ENCODE measurements at places on chromosomes 13 and 19.

DNA sequence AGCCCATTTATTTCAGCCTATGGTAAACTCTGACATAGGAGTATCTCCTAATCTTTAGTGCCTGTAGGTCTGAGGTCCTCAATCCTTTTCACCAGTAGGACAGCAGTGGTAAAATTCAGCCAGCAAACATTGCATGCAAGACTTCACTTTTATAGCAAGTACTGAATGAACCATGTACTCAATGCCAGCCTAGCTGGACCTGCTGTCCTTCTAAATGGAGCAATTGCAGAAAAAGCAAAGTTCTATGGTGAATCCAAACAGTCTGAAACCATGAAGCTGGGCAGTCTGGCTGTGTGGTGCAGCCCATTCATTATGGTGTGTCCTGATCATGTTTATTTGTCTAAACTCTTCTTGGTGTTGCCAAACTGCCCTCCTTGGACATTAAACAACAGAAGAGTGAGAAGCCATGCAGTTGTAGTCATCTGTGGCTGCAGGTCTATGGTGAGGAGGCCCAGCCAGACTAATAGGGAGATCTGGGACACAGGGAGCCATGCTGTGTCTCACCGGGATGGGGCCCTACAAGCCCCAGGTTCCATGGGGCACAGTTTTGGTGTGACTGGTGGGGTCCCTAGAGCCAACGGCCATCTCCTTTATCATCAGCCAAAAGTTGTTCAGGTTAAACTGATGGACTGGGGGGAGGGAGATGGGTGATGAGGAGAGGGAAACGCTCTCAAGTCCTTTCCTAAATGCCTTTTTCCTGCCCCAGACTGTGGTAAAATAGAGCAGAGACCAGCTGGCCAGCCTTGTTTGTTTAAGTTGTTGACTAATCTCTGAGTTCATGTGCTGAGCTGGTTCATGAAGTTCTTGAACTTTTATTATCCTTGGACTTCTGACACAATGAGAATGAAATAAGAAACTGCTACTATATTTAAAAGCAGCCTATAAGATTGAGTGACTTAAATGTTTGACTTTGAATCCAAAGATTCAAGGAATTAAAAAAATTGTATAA is 20.6 kb upstream of the TNFSF11 start:
- DNase-seq, result peak; percentile 54

DNA sequence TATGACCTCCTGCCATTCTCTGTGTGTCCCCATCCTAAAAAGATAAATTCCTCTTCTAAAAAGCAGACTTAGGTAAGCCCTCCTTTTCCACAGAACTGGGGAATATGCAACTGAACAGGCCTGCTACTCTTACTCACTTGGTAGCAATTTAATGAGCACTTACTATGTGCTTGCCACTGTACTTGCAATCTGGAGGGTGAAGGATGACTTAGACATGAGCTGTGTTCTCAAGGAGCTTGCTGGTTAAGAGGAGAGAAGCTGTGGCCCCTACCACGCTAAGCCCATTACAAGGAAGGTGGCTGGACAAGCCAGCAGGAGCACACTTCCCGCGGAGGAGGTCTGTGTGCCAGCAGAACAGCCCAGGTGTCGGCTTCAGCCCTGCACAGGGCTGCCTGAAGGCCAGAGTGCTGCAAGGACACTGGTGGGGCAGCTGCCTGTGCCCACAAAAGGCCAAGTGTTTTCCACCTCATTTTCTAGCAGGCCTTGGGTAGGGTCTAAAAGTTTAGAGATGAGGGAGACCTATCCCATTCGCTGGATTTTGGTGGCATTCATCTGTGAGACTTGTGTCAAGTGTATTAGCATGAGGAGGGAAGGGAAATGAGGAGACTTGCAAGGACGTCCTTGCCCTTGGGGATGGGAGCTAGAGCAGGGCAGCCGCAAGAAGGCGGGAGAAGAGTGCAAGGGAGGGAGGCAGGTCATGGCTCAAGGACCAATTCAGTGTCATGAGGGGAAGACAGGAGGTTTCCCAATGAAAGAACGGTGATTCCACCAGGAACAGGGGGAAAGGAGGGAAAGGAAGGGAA is 52.0 kb downstream of the COL4A1 start:
- DNase-seq, result no peak

DNA sequence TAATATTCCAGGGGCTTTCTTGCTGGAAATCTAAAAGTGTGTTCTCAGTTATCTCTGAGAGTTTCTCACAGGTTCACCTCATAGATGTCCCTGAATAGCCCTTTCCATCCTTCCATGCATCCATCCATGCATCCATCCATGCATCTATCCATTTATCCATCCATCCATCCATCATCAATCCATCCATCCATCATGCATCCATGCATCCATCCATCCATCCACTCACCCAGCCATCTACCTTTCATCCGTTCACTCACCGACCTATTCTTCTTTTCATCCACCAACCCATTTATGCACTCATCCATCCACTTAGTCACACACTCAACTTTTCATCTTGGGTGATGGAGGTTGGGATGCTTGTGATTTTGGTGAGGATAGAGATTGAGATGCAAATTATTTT is 7.4 kb upstream of the ADGRE3 start:
- no peak for DNase-seq

DNA sequence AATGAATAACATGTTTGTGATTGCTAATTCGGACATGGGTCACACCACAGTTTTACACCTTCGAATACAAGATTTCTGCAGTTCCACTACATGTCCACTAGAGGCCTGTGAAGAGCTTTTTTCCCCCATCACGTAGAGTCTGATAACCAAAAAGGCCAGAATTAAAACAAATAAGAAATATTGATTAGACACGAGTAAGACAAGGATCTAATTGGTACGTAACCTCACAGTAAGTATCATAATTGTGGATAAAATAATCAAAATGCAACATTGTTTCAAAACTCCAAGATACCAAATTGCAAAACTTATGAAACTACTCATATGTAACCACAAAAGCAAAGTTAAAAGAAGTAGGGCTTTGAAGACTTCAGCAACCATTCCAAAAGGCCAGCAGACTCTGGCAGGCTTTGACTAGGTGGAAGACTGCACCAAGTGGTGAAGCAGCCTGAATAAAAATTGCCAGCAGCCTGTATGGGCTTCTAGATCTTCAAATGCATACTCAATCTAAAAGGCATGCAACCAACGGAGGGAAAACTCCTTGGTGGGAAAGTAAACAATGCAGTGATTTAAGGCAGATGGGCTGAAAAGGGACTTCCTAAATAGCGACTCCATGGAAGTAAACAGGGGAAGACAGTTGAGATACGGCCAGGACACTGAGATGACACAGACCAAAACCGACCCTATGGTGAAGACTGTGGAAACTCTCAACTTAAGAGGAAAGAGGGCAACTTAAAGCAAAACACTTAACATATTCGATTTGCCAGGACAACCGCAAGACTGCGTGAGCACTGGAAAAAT is 56.7 kb downstream of the STARD13 start:
- DNase-seq, result peak; percentile 76

DNA sequence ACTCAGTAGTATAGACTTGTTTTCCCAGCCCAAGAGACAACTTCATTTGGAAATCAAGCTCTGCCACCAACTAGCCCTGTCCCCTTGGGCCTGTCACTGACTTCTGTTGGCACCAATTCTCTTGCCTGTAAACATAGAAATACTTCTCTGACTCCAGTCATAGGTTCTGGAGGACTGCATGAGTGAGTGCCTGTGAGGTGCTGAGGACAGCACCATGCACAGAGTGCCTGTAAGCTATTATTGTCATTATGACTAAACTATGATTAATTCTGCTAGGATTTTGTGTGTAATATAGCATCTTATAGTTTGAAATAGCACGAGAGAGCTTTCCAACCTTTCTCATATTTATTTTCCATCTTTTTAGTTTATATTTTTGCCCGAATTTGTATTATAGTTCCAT is 247.9 kb downstream of the MYO16 start:
- peak; percentile 46 for DNase-seq

Data from astrocyte of the hippocampus (primary cell).